ENCODE measurements at places on chromosomes 12 and 14.

DNA sequence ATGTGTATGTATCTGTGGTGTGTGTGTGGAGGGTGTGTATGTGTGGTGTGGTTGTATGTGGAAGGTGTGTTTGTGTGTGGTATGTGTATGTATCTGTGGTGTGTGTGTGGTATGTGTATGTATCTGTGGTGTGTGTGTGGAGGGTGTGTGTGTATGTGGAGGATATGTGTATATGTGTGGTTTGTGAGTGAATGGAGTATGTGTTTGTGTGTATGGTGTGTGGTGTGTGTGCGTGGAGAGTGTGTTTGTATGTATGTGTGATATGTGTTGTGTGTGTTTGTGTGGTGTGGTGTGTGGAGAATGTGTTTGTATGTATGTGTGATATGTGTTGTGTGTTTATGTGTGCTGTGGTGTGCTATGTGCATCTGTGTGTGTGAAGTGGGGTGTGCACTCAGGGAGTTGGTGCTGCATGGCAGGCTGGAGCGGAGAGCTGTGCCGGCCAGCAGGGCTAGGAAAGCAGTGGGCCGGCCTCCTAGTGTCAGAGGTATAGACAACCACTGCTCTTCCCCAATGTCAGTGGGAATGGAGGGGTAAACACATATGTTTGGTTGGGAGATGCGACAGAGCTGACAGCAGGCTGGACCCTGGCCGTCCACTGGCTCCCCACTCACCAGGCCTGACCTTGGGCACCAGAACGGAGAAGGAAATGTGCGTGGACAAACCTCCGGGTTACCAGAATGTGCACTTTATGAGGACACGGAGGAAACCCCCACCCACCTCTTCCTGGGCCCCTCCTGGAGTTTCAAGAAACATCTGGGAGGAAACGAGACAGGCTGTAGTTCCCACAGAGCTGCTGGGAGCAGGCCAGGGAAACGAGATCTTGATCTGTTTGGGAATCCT lies 60.7 kb downstream of the CLMN start:
- DNase-seq = no peak

GRCh38 chr14:69398818-69399210 lies 322 bp downstream of the SLC39A9 start:
- DNase-seq = no peak

- no peak for DNase-seq
Measured at GRCh38 chr12:27754795-27755194, 25.2 kb upstream of the KLHL42 start.

- no peak for DNase-seq
Measured at GRCh38 chr14:96746101-96746500, 51.1 kb upstream of the VRK1 start.

DNA sequence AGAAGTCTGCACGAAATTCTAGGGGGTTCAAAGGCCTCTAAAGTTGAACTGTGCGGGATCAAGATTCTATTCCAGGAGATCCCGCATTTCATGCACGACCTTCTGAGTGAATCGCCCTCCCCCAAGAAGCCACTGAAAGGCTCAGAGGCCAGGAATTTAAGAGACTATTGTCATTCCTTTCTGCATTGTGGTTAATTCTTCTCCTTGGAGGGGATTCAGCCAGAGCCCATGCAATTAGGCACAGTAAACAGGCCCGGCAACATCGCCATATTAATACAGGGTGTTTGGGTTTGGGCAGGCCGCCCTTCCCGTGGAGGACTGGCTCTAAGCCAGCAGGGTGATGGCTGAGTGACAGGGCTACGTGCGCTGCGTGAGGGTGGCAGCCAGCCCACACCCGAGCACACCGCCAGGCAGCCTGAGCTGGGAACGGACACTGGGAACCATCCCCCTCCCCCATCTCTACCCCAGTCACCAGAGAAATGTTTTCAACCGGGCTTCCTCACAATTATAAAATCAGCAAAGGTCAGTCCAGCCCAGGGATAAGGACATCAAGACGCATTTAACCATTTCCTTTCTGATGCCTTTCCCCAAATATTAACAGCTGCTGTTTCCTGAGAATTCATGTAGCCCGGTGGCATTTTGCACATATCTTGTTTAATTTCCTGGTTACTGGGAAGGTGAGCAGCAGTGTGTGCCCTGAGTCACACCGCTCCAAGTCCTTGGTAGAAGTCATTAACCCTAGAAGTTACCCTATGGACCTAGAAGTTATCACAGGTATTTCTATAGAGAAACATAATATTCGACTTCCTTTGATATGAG lies 12.5 kb downstream of the EGLN3 start:
- peak; percentile 53 for DNase-seq

GRCh38 chr12:6332459-6332858 lies 9.4 kb downstream of the TNFRSF1A start:
- DNase-seq = no peak

DNA sequence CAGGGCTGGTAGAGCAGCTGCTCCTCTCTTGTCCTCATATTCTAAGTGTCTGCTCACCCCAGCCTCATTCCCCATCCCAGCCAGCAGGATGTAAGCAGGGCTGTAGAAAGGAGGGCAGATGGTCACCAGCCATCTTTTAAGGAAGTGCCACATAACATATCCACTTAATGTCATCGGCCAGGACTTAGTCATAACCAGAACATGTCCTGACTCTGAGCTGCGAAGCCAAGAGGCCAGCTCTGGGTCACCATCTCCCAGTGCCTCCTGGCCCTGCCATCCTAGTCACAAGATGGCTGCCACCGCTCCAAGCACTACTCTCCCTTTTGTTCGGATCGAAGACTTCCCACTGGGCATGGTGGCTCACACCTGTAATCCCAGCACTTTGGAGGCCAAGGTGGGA lies 123.9 kb downstream of the PLXNC1 start:
- DNase-seq = no peak

DNA sequence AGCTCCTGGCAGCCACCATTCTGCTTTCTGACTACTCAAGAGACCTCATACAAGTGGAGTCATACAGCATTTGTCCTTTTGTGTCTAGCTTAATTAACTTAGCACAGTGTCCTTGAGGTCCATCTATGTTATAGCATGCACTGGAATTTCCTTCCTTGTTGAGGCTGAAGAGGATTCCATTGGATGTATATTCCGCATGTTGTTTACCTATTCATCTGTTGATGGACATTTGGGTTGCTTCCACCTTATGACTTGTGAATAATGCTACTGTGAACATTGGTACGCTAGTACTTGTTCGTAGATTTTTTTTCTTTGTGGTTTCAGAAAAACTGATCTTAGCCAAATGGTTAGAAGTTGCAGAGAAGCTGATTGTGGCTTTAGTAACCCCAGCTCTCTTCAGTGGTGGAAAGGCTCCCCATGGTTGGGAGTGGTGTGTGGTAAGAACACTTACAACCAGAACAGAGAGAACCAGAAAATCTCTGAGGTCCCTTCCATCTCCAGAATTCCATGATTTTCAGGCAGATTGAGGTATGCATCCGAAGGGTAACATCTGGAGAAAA lies 118.4 kb downstream of the SAMD4A start:
- no peak for DNase-seq

DNA sequence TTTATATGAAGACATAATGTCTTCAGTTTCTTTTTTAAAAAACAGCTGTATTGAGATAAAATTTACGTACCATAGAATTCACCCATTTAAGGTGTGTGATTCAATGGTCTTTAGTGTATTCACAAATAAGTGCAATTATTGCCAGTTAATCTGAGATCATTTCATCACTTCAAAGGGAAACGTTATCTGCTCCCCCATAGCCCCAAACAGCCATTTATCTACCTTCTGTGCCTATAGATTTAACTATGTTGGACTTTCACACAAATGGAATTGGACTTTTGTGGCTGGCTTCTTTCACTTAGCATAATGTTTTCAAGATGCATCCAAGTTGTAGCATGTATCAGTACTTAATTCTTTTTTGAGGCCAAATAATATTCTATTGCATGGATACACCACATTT lies 9.7 kb downstream of the PNP start:
- DNase-seq = no peak

DNA sequence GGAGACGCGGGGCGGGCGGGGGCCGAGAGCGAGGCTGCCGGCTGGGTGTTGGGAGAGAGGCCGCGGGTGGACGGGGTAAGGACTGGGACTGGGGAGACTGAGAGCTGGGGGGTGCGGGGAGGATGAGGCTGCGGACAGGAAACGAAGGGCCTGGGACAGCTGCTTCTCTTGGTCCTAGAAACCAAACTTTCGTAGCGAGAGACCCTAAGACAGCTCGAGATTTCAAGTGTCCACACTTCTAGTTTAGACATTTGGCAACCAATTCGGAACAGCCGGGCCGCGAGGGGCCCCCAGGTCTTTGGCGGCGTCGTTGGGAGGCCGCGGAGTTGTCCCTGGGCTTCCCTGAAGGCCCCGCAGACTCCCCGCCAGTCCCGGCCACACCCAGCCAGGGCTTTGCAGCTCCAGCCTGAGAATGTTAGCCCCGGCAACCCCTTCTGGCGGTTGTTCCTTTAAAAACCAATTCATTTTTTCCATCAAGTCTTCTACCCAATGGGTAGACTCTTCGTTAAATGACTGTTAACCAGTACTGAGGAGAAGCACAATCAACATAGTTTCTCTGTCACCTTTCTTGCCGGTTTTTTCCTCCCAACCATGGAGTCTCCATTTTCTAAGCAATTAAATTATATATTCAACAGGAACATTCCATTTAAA lies 11.5 kb downstream of the NKX2-1 start:
- no peak for DNase-seq

DNA sequence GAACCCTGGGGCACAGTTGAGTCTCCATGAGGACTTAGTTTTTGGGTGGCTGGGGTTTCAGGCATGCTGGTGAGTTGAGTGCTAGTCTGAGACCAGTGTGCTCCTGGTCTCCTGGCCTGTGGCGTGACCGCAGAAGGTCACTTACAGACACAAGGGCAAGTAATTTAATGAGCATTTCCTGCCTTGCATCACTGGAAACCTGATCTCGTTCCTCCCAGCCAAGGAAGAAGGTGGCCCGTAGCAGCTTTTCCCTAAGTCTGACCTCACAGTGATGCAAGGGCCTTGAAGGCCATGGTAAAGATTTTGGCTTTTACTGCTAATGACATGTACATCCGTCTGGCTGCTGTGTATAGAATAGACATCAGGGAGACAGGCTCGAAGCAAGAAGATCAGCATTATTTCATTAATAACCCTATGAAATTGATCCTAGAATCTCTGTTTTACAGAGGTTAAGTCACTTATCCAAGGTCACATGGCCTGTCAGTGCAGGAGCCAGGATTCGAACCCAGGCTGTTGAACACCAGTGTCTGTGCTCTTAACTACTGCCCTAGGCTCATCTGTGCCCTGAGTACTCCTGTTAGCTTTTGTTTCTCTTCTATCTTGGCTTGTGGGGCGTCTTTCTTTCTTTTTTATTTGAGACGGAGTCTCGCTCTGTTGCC lies 4.6 kb downstream of the TMEM120B start:
- no peak for DNase-seq

- no peak for DNase-seq
Measured at GRCh38 chr14:20970647-20970982, 15.3 kb downstream of the RNASE2 start.

- DNase-seq = no peak
Measured at GRCh38 chr14:42187846-42188245, 581.2 kb downstream of the LRFN5 start.

GRCh38 chr12:85457016-85457415 lies 177.0 kb downstream of the ALX1 start:
- no peak for DNase-seq

GRCh38 chr12:100075598-100075997 lies 67.1 kb downstream of the BLTP3B start:
- no peak for DNase-seq

GRCh38 chr12:108815875-108816594 lies 41.3 kb downstream of the SSH1 start:
- DNase-seq = no peak

- DNase-seq = no peak
Measured at GRCh38 chr12:84698576-84699333, 213.8 kb downstream of the SLC6A15 start.

GRCh38 chr14:98321841-98322240 lies 950.2 kb downstream of the BCL11B start:
- no peak for DNase-seq

All from NCI-H187 (cell line).